ENCODE measurements at places on chromosomes 11 and 22.
A peak's percentile ranks its signal among the peaks of the same experiment; 100 is the strongest.

DNA sequence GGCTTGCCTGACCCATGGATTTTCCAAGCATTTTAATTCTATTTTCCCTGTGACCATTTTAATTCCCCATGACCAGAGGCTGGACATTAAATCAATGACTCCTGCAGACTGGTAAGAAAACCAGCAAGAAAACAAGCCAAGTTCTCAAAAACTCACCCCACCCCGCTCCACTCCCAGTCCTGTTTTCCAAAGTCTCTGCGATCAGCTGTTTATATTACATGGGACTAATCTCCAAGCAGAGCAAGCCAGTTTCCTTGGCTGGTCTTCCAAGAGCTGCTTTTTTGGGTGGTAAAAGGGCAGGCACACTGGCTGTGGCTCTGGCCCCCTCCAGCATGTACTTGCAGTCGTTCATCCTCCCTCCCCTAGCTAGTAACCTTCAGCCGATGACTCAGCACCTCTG, 97.9 kb downstream of the RRAS2 start:
- DNase-seq: no peak

DNA sequence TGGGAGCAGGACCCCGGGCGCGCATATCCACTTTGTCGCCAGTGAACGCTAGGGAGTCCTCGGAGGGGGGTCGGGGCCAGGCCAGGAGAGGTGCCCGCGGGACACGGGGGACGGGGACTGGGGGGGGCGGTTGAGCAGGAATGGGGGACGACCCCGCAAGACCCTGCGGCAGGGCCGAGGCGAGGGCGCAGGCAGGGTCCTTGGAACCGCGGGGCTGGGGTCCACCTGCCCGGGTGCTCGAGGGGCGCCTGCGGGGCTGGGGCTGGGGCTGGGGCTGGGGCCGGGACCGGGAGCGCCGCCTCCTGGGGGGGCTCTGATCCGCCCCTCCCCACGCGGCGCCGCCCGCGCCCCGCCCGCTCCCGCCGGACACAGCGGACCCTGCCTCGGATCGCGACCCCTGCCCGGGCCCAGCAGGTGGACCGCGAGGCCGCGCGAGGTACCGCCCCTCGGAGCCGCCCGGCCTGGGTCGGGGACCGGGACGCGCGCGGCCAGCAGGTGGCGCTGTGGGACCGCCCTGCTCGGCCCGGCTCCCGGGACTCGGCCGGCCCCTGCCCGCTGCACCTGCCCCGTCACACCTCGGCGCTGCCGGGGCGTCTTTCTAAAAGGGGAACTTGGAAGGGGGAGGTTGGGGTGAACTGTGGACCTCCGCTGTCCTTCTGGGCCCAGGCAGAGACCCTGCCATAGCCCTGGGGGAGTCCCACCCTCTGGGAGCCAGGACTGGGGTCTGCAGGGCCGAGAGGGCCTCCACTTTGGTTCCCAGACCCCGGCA, 11.0 kb downstream of the CRELD2 start:
- peak; percentile 71 for DNase-seq

DNA sequence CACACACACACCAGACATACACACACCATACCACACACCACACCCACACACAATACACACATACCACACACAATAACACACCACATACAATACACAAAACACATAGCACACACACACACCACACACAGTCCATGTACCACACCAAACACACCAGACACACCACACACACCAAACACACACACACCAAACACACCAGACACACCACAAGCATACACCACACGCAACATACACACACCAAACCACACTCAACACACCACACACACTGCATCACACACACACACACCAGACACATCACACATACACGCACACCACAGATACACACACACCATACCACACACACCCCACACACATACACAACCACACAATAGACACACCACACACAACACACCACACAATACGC, 54.8 kb downstream of the IGSF9B start:
- no peak for DNase-seq

DNA sequence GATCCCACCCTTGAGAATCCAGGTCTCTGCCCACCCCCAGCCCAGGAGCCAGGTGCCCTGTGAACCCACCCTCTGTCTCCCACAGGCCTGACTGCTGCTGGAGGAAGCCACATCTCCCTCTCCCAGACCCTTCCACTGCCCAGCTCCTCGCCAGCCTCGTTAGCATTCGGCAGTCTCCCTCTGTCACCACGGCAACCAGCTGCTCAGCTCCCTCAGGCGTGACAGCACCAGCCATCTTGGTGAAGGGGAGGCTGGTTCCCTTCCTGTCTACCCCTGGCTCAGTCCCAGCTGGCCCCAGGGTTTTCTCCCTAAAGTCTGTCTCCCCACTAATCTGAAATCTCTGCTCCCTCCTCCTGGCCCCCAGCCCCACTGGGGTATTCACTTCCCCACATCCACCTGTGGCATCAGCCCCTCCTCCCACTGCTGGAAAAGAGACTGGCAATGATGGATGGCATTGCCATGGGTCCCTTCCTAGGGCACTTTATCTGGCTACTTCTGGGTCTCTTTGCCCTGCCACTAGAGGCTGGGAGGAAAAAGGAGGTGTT, 28.1 kb downstream of the NRXN2 start:
- DNase-seq: no peak

- DNase-seq: no peak
Observed at GRCh38 chr22:24003887-24004286, 1.4 kb downstream of the GSTT4 start.

GRCh38 chr11:27266125-27266524, 96.9 kb downstream of the CCDC34 start:
- DNase-seq: no peak

DNA sequence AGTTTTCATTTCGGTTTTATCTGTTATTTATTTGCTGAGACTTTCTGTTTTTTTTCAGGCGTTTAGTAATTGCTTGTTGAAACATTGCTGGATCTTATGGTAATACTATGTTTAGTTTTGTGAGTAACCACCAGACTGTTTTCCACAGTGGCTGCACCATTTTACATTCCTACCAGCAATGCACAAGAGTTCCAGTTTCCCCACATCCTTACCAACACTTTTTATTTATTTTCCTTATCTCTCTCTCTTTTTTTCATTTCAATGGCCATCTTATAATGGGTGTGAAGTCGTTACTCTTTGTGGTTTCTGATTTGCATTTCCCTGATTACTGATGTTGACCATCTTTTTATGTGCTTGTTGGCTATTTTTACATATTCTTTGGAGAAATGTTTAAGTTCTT, 23.7 kb downstream of the USP47 start:
- DNase-seq: no peak

DNA sequence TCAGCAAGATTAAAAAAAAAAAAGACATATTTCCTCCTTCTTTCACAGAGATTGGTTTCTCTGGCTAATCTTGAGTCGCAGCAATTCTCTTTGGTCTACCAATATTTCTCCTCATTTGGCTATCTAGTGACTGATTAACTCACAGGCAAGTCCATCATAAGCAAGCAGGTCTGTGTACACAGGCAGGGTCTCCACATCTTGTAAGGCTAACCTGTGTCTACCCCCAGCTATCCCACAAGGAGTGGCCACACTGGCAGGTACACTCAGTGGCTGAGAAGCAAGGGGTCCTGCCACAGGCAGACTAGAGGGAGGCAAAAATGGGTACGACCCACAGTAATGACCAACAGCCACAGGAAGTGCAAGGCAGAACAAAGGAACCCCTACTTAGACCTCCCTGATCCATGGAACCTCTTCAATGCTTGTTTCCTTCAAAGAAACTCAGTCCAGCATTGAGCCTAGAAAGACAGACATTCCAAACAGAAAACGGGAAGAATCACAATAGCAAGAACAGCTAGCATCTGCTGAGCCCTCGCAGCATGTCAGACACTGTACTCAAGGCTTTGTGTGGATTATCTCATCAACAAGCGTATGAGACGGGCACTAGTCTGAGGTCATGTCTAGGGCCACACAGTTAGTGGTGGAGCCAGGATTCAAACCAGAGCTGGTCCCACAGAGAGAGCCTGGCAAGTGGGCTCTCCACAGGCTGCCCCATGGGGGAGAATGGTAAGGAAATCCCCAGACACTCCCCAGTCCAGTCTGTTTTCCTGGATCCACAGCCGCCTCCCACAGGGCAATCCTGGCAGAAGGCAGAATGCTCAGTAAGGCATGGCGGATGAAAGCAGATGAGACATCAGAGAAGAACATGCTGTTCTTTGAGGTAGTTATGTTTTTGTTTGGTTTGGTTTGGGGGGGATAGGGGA, 34.3 kb downstream of the PLEKHA7 start:
- peak; percentile 60 for DNase-seq

DNA sequence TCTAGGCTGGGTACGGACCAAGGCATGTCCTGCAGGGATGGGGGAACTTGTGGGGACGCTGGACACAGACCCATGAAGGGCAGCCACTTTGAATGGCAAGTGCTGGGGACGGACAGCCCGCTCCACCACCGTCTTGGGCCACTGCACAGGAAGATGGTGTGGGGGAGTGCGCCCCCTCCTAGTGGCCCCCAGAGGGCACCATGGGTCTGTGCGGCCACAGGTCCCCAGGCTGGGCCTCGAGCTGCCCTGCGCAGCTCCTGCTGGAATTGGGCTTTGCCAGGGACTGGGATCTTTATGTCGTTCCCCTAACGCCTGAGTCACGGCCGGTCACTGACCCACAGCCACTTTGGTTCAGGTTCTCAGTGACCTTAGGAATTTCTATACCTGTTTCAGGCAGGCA, 44.4 kb downstream of the NAT10 start:
- no peak for DNase-seq

- no peak for DNase-seq
Observed at GRCh38 chr11:116541460-116541859, 231.3 kb downstream of the BUD13 start.

- DNase-seq: no peak
Observed at GRCh38 chr11:13862845-13863392, 99.6 kb upstream of the SPON1 start.

DNA sequence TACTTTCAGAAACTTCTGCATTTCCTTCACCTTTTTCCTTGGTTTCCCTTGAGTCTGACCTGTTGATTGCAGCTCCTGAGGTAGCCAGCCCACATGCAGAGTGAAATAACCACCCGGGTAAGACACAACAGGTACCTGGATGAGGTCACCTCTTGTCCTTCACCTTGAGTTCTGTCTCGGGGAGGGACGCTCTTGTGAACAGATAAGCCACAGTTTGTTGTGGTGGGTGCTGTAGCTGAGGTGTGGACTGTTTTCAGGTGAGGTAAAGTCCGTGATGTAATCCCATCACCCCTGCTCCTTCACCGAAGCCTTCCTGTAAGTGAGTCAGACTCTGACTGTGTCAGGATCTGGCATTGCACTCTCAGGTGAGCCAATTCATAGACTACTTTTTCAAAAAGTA, 183.1 kb downstream of the NAV2 start:
- peak; percentile 66 for DNase-seq

DNA sequence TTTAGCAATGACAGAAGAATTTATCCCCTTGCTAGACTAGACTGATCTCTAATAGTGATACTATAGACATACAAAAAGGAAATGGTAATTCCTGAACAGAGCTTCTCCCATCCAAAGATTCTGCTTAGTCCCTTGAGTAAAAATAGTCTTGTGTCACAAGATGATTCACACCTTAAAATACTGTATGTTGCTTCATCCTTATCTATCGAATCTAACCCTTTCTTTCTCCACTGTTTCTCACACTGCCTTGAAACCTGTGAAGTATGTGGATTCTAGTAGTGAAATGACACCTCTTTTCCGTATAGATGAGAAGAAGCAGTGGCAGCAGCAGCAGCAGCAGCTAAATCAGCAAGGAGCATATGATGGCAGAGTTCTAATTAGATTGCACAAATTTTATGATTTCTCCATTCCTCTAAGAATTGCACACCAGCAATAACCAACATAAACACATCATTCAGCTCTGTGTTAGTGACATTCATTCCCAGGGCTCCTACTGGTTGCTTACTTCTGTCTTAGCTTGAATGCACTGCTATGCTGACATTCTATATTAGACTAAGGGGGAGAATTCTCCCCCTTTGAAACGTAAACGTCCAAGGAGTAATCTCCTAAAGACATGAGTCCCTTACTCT, 14.6 kb downstream of the KCNA4 start:
- DNase-seq: no peak

GRCh38 chr11:124301548-124301947, 12.2 kb downstream of the OR8D1 start:
- no peak for DNase-seq

- no peak for DNase-seq
Observed at GRCh38 chr11:73019449-73019848, 122.7 kb downstream of the FCHSD2 start.

DNA sequence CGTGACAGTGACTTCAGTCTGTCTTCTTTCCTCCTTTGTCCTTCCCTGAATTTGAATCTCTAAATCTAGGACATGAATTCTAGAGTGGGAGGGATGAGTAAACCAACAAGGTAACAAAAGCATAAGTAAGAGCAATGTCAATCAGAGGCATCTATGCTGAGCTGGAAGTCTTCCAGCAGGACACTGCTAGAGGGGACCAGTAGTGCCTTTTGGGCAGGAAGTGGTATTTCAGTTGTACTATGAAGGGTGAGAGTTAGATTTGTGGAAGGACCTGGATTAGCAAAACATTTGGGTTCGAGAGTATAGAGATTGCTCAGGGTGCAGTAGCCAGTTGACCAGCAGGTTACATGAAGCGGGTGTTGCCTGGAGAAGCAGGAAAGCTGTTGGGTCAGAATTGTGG, 40.3 kb downstream of the MEI1 start:
- no peak for DNase-seq

GRCh38 chr11:10457901-10458300, 2.8 kb downstream of the AMPD3 start:
- DNase-seq: no peak

DNA sequence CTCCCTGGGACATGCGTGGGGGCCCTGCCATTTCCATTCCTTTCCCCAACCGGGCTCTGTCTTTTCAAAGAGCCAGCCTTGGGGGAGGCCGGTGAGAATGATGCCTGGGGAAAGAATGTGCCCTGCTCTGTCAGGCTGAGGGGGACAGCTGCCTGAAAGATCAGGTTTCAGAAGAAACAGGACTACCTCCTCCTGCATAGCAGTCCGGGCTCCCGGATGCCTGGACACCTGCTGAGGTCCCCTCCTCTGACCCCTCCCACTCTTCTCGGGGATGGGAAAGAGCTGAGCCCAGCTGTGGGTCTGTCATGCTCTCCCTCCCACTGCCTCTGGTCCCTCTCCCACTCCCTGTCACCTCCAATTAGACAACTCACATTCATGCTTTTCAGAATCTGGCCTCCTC, 41.8 kb upstream of the CDON start:
- no peak for DNase-seq

- no peak for DNase-seq
Observed at GRCh38 chr11:69702239-69702691, 1.6 kb downstream of the FGF19 start.
